T47D (cell line): ENCODE measurements at places on chromosomes 6 and 20.

DNA sequence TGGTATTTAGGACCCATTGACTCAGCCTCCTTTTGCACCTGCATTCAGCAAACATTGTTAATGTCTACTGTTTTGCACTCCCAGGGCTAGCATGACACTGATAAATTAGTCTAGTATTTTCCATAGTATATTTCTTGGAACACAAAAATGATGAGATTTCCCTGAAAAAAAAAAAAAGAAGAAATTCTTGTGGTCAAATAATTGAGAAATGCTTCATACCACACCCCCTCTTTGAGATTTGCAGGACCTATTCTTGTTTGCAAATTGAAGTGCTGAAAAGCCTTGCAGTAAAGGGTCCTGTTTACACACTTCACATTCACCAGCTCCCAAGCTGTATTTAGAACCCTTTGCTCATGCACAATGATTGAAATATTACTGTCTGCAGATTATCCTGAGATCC, 36.3 kb upstream of the CLIC5 start:
- DNase-seq = no peak

- no peak for DNase-seq
Observed at GRCh38 chr6:139925894-139926641, 551.6 kb upstream of the CITED2 start.

DNA sequence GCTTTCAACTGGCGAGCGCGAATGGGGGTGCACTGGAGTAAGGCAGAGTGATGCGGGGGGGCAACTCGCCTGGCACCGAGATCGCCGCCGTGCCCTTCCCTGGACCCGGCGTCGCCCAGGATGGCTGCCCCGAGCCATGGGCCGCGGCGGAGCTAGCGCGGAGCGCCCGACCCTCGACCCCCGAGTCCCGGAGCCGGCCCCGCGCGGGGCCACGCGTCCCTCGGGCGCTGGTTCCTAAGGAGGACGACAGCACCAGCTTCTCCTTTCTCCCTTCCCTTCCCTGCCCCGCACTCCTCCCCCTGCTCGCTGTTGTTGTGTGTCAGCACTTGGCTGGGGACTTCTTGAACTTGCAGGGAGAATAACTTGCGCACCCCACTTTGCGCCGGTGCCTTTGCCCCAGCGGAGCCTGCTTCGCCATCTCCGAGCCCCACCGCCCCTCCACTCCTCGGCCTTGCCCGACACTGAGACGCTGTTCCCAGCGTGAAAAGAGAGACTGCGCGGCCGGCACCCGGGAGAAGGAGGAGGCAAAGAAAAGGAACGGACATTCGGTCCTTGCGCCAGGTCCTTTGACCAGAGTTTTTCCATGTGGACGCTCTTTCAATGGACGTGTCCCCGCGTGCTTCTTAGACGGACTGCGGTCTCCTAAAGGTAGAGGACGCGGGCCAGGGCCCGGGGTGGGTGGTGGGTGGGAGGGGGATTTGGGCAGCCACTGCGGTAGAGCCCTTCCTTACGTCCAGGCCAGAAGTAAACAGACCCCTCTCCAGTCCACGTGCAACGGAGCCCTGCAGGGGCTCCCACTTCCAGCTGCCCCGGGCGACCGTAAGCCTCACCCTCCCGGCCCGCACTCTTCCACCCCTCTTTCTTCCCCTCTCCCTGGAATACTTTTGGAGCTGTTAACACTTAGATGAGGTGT, 998 bp downstream of the BMP2 start:
- DNase-seq = no peak

DNA sequence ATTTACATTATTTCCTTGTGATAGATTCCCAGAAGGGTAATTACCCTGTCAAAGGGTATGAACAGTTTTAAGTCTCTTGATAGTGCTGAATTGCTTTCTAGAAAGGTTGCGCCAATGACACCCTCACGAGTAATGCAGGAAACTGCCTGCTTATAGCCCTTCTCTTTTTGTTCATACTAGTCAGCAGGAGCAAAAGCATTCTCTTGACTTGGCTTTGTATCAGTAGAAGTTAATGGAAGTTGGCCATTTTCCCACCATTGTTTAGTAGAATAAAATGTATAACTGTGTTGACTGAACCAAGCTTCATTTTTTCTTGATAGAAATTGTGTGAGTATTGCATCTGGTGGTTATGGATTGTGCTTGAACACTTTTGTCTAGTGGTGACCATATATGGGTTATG, 100.1 kb downstream of the FARS2 start:
- no peak for DNase-seq

DNA sequence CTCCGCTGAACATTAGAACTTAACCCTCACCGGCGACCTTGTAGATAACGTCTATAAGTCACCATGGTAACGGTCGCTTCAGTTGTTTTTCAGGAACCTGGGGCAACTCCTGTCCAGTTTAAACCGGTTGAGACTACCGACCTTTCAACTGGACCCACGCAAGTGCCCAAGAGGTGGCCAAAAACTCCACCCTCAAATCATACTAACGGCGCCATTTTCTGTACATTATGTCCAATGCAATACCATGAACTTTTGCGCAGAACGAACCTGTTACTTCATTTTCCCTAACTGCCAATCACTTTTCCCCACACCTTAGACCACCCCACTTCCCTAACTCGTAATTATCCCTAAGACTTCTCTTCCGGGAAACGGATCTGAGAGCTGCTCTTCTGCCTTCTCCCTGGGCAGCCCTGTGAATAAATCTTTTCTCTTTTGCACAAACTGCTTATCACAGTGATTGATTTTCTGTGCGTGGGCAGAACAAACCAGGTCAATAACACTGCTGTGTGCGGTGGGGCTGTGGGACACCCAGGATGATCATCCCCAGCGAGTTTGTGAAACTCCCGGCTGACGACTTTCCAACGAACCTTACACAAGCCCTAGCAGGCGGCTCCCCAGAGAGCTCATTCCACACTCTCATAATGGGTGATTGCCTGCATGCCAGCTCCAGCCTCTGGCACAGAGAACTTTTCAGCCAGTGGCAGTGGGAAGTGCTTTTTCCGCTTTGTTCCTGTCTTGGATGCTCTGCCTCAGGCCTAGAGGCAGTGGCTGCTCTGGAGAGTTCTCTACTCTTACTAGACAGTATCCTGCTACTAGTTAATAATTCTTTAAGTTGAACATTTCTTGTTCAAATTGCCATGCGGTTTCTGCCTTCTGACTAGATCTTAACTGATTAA, 28.6 kb downstream of the GPX5 start:
- DNase-seq = no peak

- no peak for DNase-seq
Observed at GRCh38 chr6:84515067-84515466, 249.3 kb downstream of the TBX18 start.

DNA sequence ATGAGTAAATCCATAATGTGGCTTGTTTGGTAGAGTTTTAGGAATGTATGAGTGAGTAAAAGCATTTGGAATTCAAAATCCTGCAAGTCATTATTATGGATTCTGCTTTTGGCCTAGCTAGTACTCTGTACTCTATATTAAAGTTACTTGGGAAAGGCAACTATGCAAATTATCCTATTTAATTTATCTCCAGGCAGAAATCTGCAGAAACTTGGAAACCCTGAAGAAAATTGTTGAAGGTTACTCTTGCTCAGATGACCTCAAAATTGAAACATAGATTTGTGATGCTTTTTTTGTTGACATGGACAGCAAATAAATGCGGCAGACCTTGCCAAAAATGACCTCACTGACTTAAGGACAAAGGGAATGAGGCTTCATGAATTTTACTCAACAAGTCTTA, 477.1 kb upstream of the EYS start:
- DNase-seq = no peak

DNA sequence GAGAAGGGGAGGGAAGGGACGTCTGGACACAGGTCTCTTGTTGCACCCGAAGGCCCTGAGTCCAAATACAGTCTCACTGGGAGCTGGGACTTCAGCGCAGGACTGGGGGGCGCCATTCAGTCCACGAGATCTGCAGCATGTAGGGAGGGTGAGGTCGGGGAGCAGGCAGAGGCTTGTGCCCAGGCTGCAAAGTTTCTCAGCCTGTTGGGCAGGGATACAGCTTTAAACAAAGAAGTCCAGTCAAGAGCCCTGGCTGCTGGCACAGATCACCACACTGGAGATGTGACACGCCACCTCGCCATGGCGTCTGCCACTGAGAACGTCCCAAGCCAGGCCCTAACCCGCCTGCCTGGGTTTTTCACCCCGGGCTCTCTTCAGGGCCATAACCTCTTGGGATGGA, 256.6 kb downstream of the DLL1 start:
- DNase-seq = no peak
